Left ventricle myocardium inferior (tissue), 1 donor: ENCODE measurements at places on chromosomes 7 and 10.

DNA sequence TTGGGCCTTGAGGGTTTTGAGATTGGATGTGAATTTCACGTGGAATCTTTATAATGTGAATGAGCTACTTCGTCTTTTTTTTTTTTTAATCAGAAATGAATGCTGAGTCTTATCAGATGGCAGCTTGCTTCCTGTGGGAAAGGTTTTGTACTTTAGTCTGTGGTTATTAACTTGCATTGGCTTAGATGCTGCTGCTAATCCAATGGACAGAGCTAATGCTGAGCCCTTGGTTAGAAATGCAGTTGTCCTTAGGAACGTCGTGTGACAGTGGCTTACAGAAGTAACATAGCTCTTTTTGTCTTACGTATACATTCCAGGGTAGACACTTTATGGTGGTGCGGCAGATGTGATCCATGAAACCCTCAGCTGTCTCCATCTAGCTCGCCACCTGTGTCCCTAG lies 32.8 kb downstream of the ADCY1 start:
- DNase-seq: no peak

DNA sequence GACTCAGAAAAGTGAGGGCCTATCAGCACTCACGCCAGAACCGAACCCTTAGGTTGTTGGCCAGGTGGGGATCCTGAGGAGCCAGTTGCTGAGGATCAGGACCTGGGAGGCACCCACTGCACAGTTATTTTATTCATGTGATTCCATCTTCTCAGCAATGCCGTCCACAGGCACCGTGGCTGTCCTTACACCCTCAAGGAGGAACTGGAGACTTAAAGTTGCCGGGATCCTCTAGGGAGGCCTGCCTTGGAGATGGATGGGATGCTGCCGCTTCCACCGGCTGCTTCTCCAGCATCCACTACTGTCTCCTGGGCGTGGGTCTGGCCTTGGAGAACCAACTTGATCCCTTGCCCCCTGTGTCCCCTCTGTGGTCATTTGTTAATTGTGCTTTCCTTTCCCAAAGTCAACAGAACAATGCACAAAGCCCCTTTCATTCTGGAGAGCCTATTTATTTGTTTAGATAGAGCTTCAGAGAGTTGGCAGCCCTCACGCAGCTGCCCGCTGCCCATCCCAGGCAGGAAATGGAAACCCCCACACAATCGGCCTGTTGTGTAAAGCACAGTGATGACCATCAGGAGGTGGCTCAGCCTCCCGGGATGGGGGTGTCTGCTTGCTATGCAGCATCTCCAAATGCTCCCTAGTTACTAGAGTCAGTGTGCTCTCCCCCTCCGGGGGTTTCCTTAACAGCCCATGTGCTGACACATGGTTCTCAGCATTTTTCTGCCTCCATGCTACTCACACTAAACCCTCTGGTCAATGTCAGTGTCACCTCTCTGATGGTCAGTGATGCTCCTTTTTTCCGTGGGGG lies 52.9 kb upstream of the IGFBP3 start:
- no peak for DNase-seq

- no peak for DNase-seq
These were observed 61.5 kb downstream of the HELLS start for GRCh38 chr10:94607111-94607510.

DNA sequence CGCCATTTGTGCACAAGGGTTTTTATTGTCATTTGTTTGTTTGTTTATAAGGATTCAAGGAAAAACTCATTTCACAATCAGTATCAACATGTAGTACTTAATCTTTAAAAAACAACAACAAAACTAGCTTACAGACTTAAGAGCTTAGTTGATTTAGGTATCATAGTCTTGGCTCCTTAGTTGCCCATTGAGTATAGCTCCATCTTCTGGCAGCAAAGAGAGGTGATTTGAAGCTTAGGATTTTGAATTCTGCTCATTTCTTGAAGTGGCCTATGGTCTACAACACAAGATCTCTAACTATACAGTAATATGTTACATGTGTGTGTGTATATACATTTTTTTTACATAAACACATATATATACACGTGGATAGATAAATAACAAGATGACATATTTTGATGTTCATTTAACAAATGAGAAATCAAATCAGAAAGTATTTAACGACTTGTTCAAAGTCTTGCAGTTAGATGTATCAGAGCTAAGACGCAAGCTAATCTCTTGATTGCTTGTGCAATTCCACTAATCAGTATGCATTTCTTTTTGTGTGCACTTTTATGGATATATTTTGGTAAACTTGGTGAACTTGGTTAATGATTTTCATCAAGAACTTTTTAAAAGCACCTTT lies 307.3 kb downstream of the CAMK1D start:
- DNase-seq: no peak

DNA sequence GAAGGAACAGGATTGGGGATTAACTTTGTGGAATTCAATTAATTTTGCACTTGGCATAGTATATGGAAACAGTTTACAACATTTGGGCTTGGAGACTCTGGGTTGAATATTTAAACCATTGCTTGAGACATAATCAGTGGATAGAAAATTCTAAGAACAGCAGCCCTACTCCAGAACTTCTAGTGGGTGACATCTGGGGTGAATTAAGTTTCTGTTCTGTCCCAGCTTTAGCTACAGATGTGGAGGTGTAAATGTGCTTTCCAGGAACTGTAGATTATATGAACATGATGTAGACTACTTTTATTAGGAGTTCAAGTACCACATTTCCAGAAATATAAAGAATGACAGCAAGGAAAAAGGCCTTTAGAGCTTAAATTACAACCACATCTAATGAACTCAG lies 51.9 kb upstream of the SKAP2 start:
- DNase-seq: no peak

- DNase-seq: no peak
These were observed 20.2 kb downstream of the SLC16A12 start for GRCh38 chr10:89515031-89515841.

DNA sequence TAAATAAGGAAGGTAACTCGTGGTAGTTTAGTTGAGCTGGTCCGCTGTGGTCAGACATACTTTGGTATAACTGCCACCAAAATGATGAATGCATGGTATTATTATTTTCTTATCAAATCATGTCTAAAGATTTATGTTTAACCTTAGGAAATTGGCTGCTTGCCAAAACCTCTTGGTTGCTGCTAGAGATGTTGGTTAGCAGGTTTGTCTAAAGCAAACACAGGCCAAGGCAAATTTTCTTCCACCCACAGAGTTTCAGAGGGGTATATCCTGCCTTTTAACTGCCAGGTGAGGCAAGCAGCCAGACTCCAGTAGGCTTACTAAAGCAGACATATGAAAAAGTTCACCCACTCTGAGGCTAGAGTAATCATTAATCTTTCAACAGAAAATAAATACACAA lies 101.4 kb downstream of the SEMA3E start:
- no peak for DNase-seq

- no peak for DNase-seq
These were observed 231.1 kb downstream of the GPR158 start for GRCh38 chr10:25405871-25406270.

GRCh38 chr7:138967159-138967558 lies 14.0 kb downstream of the KIAA1549 start:
- DNase-seq: no peak

- no peak for DNase-seq
These were observed 175.4 kb downstream of the SKAP2 start for GRCh38 chr7:26688936-26689506.

DNA sequence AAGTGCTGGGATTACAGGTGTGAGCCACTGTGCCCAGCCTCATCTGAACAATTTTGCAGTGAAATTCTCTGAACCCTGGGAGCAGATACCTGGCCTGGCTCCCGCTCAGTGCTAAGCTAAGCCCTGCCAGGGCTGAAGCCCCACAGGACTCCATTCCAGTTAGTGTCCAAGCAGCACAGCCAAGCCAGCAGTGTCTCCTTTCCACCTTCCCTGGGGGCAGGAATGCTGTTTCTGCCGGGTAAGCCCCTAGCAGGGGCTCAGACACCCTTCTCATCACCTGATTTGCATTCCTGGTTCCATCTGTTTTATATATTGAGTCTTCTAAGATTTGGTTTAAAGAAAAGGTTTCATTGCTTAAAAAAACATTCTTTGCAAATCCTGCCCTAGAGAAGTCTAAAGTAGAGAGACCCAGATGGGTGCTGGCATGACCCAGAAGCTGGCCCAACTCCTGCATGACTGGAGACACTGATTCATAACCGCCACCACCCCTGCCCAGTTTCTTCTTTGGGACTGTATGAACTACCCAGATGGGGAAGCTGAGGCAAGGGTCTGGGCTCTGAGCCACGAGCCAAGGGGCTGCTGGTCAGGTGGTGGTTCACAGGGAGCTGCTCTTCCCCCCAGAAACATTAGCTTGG lies 14.0 kb downstream of the SLC13A4 start:
- DNase-seq: no peak

DNA sequence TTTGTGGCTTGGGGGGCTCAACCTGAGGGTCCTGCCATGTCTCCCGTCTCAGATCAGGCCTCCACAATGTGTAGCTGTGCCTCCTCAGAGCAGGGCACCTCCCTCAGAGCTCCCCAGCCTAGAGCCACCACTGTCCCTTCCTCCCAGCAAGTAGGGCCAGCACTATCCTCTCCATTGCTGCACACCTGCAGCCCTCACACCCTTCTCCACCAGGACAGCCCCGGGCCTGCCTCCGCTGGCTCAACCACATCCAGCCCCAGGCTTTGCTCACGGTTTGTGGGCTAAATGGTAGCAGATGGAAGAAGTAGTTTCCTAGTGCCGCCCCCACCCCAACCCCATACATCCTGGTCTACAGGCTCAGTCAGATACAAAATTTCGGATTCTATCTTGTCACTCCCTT lies 10.1 kb downstream of the NFKB2 start:
- DNase-seq: no peak

DNA sequence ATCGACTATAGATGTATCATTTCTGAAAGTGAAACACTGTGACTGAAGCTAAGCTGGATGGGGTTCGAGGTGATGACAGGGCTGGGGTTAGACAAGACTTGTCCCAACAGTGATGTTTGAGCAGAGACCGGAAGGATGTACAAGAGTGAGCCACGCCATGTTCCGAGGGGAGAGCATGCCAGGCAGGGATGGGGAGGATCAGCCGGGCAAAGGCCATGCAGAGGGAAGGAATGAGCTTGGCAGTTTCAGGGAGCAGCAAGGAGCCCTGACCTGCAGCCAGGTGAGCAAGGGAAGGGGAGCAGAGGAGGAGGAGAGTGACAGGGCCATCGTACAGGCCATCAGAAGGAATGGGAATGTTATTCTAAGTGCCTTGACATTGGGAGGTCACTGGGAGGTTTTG lies 114.9 kb upstream of the GPR26 start:
- no peak for DNase-seq

- DNase-seq: no peak
These were observed 124.1 kb upstream of the TEX47 start for GRCh38 chr7:88919478-88920131.

GRCh38 chr7:8117195-8117594 lies 144.8 kb downstream of the ICA1 start:
- no peak for DNase-seq

GRCh38 chr7:95220328-95220727 lies 104.0 kb downstream of the PON1 start:
- no peak for DNase-seq

DNA sequence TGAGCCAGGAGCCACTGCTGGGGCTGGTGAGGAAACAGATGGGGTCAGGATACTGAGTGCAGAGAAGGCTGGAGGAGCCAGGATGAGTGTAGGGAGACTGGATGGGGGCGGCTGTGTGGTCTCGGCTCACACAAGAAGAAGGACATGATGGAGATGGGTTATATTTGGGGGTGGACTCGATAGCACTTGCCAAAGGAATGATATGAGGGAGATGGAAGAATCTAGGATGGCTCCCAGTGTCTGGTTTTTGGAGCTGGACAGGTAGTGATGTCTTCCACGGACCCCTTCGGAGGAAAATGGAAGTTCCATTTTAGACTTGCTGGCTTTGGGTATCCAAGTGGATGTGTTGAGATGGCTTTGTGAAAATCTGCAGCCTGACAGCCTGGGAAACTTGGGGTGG lies 83.9 kb downstream of the CDH23 start:
- DNase-seq: no peak

DNA sequence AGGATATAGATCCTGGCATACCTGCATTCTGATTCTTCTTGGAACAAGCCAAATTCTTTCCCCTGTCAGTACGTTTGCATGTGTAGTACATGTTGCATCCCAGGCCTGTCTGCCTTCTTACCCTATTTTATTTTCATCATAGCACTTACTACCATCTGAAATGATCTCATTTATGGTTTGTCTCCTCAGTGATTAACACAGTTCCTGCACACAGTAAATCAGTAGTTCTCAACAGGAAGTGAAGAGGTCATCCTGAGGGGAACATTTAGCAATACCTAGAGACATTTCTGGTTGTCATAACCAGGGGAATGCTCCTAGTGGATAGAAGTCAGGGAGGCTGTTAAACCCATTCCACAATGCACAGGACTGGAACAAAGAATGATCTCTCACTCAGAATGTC lies 38.2 kb upstream of the SLC26A4 start:
- DNase-seq: no peak

GRCh38 chr10:61136139-61136538 lies 192.2 kb upstream of the RHOBTB1 start:
- DNase-seq: no peak

- no peak for DNase-seq
These were observed 10.5 kb downstream of the ST8SIA6 start for GRCh38 chr10:17443707-17444387.

DNA sequence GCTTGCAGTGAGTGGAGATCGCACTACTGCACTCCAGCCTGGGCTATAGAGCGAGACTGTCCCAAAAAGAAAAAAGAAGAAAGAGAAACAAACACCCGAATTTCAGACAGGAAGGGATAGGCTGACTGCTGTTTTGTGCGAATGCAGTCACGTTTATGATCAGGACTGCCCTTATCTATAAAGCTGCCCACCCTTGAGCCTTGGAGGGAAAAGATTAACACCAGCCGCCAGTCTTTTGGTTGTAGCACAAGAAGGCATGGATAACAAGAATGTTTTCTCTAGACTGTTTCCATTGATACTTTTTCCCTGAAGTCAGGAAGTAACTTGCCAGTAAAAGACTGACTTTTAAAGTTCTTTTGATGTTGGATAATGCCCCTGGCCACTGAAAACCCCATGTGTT lies 314.0 kb downstream of the BICC1 start:
- no peak for DNase-seq

DNA sequence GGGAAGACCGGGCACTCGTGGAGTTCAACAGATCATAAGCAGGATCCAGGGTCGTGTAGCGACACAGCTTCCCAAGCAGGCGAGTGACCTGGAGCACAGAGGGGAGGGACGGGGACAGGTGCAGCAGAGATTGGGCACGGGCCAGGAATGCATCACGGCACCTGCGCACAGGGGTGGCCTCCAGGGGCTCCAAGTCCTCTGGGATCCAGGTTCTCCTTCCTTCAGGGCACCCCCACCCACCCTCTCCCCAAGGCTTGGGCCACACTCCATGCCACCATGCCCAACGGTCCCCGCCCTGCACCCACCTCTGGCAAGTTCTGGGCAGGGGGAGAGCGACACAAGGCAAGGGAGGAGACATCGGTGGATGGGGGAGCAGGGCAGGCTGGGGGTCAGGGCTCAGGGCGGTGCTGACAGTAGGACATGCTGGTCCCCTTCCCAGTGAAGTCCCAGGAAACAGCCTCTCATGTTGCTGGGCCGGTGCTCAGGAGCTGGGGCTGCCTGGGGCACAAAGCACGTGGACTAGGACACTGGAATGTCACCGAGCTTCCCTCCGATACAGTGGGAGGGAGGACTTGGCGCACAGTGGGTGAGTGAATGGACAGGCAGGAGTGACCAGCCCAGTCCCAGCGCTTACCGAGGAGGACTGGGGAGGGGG lies 597.3 kb downstream of the PTPRN2 start:
- DNase-seq: no peak

- DNase-seq: no peak
These were observed 233.6 kb downstream of the EBF3 start for GRCh38 chr10:129730272-129730992.

GRCh38 chr7:130822642-130823041 lies 88.6 kb upstream of the KLF14 start:
- DNase-seq: no peak
